ENCODE measurements at places on chromosomes 16 and 17.

DNA sequence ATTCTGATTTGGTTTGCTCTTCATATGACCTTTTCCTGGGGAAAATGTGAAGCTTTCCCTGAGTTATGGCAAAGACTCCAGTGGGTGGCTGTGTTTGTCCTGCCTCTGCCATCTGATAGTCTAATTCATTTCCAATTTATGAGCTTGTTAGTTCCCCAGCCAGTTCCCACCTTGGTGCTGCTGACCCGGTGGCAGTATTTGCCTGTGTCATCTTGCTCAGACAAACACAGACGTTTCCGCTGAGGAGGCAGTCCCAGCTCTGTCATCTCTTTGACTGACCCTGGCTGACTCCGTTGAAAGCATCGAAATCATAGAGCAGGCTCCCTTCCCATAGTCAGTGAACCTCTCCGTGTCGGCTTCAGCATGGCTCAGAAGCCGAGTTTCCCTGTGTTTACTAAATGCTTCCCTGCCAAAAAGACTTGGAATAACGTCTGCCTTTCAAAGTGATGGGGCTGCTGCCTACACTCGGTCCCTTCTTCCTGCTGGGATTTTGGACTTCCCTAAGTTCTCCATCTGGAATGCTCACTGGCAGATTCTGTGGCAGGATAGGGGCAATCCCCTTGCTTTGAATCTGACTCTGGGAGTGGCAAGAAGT lies 538.3 kb downstream of the NPIPA7 start:
- no peak for DNase-seq

GRCh38 chr16:28098171-28098958 lies 34.9 kb upstream of the GSG1L start:
- no peak for DNase-seq

GRCh38 chr16:66717112-66717675 lies 20.7 kb upstream of the CMTM4 start:
- peak; percentile 59 for DNase-seq

GRCh38 chr17:48907713-48908046 lies 527 bp upstream of the UBE2Z start:
- DNase-seq = peak; percentile 67

Data from astrocyte of the hippocampus (primary cell).